Fibroblast of skin of back (primary cell): ENCODE measurements at places on chromosomes 1 and 21.

- peak; percentile 53 for DNase-seq
These were observed 34.7 kb downstream of the TOMM20 start for GRCh38 chr1:235093696-235094592.

DNA sequence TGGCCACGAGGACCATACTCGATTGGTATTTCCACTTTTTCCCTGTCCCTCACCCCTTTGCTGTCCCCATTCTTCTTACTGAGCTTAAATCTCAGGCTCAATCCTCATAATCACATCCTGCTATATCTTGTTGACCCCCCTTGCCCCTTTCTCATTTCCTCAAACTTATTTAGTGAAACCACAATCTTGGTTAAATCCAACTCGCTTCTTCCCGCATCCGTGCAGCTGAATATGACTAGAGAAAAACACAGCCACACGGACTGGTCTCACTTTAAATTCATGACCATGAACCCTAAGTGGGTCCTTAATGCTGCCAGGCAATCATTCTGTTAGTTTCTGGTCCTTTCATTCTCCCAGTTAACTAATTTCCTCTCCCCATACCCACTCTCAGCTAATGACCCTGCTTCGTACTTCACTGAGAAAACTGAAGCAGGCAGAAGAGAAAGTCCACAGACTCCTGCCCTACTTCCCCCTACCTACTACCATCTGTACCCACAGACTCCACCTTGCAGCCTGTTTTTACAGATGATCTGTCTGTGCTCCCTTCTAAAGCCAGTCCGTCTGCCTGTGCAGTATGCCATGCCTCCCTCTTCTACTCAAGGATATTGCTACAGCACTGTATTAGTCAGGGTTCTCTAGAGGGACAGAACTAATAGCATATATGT lies 96.8 kb upstream of the LMO4 start:
- no peak for DNase-seq

DNA sequence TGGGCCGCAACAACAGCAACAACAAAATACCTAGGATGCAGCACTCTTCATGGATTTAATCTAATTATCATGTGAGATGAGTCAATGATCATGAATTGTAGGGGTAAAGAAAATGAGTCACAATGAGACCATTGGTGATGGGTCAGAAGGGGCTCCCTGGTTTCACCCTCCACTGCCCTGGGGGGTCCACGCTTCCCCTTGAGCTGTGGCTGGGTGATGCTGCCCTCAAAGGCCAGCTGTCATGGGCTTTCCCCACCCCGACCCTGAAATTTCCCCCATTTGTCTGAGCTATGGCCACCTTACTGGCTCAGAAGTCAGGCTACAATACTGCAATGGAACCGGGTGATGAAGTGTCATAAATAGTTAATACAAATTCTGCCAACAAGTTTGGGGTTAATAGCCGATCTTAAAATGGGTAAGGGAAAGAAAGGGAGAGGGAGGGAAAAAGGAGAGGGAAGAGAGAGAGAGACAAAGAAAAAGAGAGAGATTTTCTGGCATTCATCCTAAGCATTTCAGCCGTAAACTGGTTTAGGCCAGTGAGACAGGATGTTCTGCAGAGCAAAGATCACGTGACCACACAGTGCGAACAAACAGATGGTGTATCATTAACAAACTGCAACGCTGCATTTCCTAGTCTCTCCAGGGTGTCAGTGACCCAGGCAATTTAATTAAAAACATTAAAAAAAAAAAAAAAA lies 143.4 kb upstream of the ERRFI1 start:
- DNase-seq: peak; percentile 82

- DNase-seq: peak; percentile 62
These were observed 200.0 kb downstream of the GABPA start for GRCh38 chr21:25934771-25935224.

DNA sequence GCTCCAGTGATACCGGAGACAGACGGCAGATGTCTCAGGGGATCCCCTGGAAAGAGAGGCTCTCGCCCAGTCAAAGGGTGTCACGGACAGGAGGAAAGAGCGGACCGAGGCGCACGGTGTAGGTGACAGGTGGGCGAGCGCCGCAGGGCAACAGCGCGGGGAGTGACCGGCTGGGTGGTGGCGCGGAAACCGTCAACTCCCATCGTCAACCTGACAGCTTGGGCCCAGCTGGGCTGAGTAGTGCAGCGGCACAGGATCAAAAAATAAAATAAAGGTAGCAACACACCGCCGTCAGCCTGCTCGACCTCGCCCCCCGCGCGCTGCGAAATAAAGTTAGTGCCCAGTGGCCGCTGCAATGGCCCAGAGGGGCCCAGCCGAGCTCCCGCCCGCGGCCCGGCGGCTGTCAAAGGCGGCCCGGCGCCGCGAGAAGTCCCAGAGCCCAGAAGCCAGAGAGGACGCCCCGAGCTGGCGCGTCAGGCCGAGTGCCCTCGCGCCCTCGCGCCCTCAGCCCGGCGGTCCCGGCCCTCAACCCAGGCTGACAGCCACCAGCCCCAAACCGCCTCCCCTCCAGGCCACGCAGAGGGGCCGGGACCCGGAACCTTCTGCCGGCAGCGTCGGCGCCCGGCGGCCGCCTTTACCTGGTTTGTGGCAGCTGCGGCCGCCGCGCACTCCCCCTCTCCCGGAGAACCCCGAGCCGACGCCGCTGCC lies at the start of gene LYST:
TSS of gene LYST (minus strand) at position 702 of the 708 bp plus-strand sequence. CDS start 36,489 bp downstream, outside the sequence.
- peak; percentile 54 for DNase-seq

DNA sequence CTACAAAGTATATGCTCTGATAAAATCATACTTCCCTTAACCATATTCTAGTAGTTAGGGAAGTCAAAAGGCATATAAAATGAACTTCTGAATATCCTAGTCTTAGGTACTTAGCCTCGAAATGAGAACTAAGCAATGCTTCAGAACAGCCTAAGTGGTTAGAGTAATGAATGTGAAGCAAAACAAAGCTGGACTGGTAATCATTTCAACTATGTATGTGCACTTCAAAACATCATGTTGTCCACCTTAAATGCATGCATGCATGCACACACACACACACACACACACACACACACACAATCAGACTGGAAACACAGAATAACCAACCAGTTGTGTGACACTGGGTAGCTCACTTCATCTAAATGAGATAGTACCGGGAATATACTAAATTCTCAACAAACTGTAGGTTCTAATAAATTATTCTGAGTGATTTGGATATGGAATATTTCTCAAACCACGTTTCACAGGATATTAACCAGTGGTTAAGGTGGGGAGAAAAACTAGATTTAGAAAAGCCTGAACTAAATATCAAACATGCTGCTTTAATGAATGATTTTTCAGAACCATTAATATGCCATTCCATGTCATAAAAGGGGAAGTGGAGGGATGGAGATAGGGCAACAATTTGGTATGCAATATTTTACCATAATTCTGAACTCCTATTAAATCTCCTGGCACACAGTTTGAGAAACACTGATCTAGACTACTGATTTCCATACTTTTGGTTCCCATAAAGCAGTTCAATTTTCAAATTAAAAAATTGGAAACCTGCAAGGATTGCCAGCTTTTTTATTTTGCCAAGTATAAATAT lies 19.5 kb downstream of the RNF115 start:
- no peak for DNase-seq

- peak; percentile 56 for DNase-seq
These were observed 258.5 kb downstream of the TRABD2B start for GRCh38 chr1:47738560-47739182.

GRCh38 chr1:13643017-13643416 lies 57.0 kb upstream of the PRDM2 start:
- no peak for DNase-seq

- DNase-seq: no peak
These were observed 1.2 kb downstream of the PLA2G4A start for GRCh38 chr1:186829686-186830587.

GRCh38 chr1:116751146-116751545 lies 3.1 kb upstream of the CD2 start:
- no peak for DNase-seq

- DNase-seq: no peak
These were observed 2.2 kb downstream of the NEGR1 start for GRCh38 chr1:72280131-72280530.

DNA sequence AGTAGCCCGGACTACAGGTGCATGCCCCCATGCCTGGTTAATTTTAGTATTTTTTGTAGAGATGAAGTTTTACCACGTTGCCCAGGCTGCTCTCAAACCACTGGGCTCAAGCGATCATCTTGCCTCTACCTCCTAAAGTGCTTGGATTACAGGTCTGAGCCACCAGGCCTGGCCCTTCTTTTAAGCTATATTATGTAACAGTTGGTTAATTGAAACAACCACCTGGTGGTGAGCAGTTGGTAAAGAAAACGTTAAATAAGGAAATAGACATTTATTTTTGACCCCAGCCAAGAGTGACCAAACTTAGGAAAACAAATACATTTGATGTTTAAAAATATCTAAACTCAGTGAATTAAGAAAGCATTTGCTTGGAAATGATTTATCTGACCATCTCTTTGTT lies 12.1 kb upstream of the PDC start:
- DNase-seq: no peak

- DNase-seq: no peak
These were observed 26.0 kb downstream of the CHML start for GRCh38 chr1:241614144-241614543.

DNA sequence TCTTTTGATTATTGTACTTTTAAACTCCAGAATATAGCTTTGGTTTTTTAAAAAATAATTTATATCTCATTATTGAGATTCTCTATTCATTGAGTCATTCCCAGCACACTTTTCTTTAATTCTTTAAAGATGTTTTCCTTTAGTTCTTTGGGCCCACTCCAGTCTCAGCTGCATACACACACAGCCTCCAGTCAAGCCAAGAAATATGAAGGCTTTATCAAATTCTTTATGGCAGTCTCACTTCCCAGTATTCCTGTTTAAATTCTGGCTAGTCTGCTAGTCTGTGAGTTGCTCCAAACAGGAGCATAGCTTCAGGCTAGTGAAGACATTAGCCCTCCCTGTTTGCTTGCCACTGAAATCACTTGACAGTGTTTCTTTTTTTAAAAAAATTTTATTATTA lies 61.2 kb downstream of the CRP start:
- peak; percentile 88 for DNase-seq

GRCh38 chr1:2928366-2929325 lies 92.6 kb upstream of the ACTRT2 start:
- DNase-seq: no peak

- no peak for DNase-seq
These were observed 31.1 kb downstream of the DNM3 start for GRCh38 chr1:171872430-171872829.

- peak; percentile 76 for DNase-seq
These were observed 2.4 kb downstream of the UROD start for GRCh38 chr1:45014321-45015028.

DNA sequence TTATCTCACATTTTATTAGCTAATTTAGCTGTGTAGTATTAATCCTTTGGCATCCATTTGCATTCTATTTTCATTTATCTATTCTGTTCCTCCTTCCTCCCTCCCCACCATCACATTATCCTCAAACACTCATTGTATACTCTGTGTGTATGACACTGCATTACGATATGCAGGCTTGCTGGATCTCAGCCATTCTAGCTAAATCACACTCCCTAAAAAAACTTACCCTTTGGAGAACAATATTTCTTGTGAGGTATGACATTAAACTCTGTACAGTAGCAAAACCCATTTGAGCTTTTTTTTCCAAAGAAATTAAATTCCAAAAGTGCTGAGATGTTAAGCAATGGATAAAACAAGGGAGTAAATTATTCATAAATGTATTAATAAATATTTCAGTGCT lies 11.4 kb upstream of the RAB3GAP2 start:
- DNase-seq: no peak

GRCh38 chr21:25283720-25284119 lies 323.6 kb downstream of the MRPL39 start:
- DNase-seq: peak; percentile 48

DNA sequence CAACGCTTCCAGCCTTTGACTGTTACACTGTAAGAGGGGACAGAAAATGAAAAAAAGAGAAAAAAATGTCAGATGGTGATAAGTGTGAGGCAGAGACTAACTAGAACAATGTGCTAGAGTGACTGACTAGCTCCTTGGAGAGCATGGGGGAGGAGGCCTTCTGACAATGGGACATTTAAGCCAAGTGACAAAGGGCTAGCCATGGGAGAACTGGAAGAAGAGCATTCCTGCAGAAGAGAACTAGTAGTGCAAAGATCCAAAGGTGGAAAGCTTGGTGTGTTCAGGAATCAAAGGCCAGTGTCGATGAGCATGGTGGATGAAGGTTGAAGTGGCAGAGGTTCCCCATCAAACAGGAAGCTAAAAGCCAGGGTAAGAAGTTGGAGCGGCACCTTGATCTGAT lies 25.8 kb downstream of the STYXL2 start:
- no peak for DNase-seq

DNA sequence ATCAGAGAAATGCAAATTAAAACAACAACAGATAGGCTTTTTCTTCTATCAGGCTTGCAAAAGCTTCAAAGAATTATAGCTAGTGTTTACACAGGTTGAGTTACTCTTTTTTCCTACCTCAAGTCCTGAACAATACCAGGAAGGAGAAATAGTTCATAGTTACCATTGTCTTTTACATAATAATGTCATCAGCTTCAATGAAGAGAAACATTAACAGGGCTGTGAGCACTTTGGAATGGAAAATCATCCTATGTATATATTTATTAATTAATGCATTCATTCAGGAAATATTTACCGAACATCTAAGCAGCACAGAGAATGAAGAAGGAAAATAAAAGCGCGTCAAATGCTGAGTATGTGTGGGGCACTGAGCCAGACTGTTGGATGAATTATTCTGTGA lies 197.3 kb downstream of the ZBTB18 start:
- DNase-seq: no peak

GRCh38 chr1:184330875-184331274 lies 56.0 kb upstream of the C1orf21 start:
- DNase-seq: no peak

DNA sequence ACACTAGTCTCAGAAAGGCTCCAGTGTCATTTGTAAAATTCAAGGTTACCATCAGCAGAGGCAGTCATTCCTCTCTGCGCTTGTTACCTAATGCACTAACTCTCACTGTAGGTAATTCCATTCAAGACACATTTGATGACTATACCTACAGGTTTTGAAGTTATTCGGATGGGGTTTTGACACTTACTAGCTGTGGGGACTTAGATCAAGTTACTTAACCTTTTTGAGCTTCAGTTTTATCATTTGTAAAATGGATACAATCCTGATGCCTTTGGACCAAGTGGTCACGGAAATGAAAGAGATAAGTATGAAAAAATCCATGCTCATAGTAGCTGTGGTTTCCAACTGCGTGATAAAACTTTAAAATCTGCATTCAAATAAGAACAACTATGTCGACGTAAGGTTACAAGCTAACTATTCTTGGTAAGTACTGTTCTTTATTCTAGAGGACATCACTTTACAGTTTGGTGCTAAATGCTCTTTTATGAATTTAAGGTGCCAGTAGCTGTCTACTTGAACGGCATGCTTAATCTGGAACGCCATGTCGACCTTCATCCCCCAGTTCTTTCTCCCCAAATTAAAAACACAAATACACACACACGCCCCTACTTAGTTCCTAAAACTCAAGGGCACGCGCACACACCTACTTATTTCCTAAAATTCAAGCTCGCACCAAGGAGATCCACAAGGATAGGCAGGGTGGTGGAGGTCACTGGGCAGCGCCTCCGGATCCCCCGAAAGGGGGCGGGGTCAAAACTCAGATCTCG lies 550 bp upstream of the NFYC start:
- DNase-seq: no peak
